Stimulated activated CD4-positive, alpha-beta T cell treated with anti-CD3 and anti-CD28 coated beads, TNF-alpha, amount 100 ng/mL, for 4 hours (primary cell): ENCODE measurements at places on chromosomes 5 and 9.

DNA sequence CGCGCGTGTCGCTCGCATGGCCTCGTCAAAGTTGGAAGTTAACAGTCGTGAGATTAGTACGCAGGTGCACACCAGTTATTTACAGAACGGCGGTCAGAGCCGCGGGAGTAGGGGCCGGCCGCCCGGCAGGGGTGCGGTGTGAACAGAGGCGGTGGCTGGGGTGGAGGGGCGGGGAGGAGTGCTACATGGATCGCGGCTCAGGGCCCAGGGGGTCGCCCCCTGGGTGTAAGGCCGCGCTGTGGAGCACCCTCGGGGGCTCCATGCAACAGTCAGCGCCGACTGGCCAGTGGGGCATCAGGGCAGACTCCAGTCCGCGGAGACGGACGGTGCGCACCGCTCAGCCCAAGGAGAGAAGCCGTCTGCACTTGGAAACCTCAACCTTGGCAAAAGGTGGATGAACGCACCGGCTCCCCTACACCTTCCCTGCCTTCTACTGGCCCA lies 60.3 kb downstream of the ZNF354C start:
- no peak for DNase-seq

DNA sequence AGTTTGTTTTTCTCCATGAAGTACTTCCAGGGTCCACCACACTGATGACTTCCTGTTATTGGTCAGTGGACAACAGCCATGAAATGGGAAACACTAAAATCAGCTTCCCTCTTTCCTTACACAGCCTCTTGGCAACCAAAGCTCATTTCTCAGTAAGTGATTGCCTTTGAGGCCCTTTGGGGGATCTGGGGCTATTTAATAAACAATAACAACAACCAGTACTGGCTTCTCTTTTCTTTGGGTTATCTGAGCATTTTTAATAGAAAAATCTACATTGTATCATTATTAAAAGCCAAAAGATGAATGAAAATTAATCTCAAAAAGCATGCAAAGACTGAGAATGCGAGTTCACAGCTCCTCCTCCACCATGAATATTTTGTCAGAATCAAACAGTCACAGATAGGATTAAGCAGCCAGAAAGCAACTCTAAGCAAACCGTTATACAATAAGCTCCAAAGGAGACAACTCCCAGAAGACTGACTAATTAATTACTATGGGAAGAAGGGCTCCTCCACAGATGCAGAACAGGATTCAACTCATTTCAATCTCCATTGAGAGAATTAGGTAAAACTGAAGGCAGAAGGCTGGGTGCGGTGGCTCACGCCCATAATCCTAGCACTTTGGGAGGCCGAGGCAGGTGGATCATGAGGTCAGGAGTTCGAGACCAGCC lies 68.3 kb downstream of the SERINC5 start:
- no peak for DNase-seq

DNA sequence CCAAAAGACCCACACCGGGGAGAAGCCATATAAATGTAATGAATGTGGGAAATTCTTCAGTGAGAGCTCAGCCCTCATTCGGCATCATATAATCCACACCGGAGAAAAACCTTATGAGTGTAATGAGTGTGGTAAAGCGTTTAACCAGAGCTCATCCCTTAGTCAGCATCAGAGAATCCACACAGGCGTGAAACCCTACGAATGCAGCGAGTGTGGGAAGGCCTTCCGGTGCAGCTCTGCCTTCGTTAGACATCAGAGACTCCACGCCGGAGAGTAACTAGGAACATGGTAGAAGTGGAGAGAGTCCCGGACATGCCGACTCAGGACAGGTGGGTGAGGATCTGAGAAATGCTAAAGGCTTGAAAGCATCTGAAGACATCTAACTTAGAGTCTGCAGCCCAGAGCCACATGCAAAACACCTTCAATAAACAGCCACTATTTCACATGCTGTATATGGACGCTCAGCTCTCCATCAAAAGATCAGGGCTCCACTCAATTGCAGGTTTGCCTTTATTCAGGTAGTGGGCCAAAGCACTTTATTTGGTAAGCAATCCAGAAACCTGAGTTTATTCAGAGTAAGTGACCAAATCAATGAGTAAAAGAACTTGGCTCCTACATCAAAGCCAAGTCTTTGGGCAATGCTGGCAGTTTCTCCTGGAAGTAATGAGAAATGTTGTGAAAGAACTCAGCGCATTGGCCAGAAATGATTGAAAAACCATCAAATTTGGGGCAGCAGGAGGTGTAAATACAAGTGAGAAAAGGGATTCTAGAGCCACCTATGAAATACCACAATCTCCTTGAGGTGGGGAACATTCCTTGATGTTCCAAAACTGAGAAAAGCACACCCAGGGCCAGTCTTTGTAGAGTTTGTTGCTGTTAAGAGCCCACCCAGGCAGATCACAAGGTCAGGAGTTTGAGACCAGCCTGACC lies 6.0 kb downstream of the RPL12 start:
- no peak for DNase-seq

DNA sequence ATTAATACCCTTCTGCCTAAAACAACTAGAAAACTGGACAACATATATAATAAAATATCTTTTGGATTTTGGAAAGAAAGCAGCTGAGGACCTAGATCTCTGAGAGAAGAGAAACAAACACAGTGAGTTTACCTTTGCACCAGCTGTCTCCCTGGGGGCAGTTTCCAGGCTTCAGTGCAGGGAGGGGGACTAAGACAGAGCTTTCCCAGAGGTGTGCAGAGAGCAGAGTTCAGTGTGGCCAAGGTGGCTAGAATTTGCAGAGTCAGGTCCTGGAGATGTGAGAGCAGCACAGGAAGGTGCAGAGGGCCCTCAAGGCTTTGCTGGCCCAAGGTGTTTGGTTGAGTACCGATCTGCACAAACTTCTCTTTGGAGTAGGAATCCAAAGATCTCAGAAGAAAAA lies 26.3 kb upstream of the PTPDC1 start:
- no peak for DNase-seq

DNA sequence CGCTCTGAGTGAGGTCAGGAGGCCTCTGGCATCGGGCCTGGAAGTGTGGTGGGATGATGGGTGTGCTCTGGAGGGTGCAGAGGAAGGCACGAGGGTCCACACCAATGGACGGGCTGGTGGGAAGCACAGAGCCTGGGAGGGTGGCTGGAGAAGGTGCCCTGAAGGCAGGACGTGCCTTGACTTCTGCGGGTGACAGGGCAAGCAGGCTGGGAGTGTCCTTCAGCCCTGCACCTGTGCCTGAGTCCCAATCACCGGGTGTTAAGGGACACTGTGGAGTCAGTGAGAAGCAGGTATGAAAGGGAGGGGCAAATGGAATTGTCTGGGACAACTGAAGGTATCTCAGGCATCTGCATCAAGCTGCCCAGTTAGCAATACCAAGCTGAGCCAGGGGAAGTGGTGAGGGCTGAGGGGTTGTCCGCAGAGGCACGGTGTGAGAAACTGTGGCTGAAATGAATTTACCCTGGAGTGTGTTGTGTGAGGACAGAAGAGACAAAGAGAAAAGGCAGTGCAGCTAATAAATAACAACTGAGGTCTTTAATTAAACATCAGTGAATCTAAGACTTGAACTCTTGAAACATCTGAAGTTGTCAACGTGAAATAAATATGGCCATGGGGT lies 50.4 kb downstream of the DAP start:
- no peak for DNase-seq

GRCh38 chr5:129241755-129242154 lies 147.2 kb downstream of the ISOC1 start:
- no peak for DNase-seq

- DNase-seq: no peak
Measured at GRCh38 chr5:175479125-175479881, 943 bp downstream of the SFXN1 start.

DNA sequence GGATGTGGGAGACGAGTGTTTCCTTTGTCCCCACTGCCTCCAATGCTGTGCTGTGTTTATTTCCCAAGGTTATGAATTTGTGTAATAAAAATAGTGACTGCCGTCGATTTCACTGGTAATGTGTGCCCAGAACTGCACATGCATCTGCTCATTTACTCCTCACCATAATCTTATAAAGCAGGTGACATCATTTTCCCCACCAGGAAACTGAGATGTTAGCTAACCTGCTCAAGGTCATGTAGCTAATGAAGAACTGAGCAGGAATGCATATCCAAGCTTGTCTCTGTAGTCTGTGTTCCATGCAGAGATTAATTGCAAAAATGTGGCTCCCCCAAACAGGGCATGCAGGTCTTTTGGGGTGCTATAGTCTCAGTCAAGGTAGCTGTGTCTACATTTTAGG lies 224.4 kb downstream of the TENT4A start:
- no peak for DNase-seq

GRCh38 chr9:90830051-90830450 lies 28.4 kb downstream of the SYK start:
- DNase-seq: no peak

DNA sequence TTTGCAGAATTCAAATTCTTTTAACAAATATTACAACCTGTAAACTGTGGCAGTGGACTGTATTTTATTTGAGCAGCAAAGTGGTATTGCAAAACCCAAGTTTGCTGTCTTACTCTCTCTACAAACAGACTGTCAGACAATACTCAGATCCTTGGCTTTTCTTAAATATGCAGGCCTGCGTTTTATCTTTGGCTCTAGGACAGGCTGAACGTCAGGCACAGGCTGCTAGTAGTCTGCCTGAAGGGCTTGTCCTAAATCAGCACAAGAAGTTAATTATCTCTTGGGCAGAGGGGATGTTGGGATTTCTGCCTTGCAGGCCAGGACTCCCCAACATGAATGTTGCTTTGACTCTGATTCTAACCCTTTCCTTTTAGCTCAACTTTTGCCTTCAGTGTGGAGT lies 147.5 kb downstream of the SLIT3 start:
- DNase-seq: no peak
